Astrocyte of the spinal cord (primary cell): ENCODE measurements at places on chromosomes 7 and 10.

DNA sequence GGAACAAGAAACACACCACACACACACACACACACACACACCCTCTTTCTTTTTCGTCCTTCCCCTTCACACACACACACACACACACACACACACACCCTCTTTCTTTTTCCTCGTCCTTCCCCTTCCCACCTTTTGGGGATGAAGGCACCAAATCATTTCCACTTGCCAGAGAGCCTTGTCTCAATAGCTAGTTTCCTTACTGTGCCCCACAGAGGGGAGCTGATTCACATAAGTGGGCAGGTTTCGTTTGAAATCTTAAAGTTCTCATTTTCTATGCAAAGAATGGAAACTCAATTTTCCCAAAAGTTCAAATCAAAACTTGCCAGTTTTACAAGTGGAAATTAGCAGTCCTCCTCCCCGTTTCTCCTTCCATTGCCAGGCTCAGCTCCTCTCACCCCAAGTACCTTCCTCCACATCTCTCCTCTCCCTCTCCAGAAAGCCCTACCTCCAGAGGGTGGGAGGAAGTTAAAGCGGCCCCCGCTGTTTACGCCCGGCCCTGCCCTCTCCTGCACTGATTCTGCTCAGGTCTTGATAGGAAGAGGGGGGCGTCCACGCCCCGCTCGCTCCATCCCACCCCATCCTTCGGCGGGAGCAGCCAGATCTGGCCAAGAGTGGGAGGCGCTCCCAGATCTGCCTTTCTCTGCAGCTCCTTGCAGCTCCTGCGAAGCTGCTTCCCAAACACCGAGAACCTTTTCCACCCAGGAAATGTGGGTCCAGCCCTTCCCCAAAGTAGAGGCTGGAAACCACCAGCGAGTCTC lies 1.3 kb downstream of the CTTNBP2 start:
- DNase-seq: peak; percentile 36

DNA sequence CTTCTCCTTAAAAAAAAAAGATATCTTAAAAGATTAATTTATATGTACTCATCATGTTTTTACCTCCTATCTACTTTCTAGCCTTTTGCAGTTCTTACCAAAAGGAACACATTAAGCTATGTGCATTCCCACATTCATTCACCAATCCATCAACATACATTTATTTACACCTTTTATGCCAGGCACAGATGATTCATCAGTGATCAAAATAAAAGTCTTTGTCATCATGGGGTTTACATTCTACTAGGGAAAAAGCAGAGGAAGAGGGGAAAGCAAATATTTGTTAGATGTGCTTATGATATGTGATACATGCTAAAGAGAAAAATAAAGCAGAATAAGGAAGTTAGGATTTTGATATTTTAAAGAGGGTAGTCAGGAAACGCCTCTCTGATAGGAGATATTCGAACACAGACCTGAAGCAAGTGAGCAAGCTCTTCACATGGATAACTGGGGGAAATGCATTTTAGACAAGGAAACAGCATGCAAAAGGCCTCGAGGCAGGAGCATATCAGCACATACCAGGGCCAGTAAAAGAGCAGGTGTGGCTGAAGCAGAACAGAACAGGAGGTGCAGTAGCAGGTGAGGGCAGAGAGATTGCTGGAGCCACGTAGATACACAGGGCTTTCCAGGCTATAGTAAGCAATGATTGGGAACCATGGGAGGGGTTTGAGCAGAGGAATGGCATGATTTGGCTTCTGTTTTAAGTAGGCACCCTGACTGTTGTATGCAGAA lies 67.4 kb downstream of the REEP3 start:
- no peak for DNase-seq

DNA sequence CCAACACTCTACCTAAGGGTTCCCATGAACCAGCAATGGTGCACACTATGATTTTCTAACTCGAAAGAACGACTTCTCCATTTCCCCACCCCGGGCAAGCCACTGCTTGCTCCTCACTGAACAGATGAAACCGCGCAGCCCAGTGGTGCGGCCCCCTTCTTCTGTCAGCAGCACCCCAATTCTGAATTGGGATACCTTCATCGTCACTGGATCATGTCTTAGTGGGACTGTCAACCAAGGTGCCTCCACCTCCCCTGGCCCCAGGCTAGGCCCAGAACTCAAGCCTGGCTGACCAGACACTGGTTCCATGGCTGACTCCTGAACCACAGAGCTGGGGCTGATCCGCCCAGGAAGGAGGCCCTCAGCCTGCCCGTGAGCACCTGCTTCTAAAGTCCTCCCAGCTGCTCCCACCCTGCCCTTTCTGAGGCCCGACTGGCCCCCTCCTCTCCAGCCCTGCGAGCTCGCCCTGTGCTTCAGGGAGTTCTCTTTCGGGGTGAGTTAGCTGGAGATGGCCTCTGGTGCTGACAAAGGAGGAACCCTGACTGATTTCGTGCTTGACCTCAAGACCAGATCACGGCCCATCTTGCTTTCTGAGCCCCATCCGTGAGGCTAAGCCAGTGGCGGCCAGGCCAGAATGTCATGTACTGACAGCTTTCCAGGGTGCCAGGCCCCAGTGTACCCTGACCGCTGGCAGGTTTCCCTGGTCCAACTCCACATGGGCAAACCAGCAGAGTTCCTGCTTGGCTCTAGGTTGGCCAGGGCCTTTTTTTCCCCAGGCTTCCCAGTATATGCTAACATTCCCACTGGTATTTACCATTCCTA lies 44.5 kb downstream of the FAM53B start:
- no peak for DNase-seq

GRCh38 chr7:48244864-48245271 lies 73.6 kb downstream of the ABCA13 start:
- DNase-seq: peak; percentile 93

- peak; percentile 65 for DNase-seq
These were observed 181.8 kb downstream of the GLI3 start for GRCh38 chr7:42055171-42055570.

- peak; percentile 1 for DNase-seq
These were observed 75.5 kb upstream of the PPP2R2D start for GRCh38 chr10:131825150-131825848.

DNA sequence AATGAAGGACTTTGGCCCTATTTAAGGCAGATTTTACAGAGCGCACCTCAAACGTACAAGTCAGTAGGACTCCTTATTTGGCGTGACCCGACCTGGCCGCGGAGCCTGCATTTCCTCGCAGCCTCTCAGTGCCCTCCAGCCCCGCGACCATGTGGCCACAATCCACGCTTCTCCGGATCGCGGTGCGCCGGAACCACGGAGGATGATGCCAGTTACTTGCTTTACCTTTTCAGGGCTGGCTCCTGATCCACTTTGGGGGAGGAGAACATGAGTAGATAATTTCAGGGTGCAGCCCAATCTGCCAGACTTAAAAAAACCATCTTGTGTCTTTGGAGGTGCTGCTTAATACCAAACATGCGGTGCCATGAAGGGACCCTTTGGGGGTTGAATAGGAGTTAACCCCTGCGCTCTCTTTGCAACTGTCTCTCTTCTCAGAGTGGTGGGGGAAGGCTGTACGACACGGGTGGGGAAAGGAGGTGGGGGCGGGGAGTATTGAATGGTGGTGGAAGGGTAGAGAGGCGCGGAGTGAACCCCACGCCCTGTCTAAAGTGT lies 1.5 kb downstream of the FRAT1 start:
- DNase-seq: no peak

DNA sequence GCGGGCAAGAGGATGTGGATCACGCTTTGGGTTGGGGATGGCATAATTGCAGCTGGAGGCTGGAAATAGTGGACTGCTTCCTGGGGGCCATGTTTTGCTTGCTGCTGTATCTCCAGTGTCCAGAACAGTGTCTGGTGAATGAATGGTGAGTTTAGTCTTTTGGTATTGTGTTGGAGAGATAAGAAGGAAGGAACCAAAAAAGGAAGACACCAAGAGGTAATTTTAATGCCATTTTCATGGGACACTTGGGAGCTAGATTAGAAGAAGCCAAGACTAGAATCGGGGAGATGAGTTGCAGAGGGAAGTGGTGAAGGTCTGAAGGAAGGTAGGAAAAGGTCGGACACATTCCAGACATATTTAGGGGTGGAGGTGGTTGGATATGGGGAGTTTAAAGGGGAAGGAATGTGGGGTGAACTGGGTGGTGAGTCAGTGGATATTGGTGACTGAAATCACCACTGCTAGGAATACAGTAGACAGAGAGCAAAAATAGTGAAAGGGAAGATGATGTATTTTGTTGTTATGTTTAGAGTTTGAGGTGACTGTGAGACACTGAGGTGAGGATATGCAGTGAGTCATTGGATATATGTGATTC lies 76.7 kb downstream of the CCNY start:
- peak; percentile 62 for DNase-seq

DNA sequence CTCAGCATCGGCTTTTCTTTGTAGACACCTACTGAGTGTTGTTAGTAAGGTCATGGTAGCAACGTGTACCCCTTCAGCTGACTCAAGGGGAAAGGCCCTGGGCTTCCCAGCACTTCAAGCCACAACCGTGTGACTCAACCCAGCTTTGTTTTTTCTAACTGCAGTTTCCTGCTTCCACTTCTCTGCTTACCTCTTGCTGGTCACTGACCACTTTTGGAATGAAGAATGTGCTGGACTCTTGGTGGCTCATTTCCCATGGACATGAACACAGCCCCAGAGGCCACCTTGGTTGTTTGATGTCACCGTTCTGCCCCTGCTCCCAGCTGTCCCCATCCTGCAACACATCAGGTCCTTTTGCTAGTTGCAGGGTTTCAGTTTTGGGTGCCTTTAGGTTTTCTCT lies 69.5 kb upstream of the ZNF438 start:
- peak; percentile 95 for DNase-seq

DNA sequence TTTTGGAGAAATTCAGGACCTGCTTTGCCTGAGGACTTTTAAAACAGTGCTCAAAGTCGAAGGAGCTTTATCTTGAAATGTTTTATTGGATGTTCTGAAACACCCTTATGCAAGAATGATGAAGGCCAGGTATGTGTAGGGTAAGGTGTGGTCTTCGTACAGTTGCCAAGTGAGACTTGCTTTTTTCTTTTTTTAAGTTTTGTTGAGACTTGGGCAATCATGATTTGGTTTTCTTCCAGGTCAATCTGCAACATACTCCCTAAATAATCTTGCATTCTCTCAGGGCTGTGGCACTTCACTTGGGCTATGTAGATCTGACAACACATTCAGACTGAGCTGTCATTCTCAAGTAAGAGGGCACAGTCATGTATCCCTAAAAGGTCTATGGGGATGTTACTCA lies 75.0 kb downstream of the GATA3 start:
- DNase-seq: no peak

- DNase-seq: no peak
These were observed 7.1 kb upstream of the CXCL12 start for GRCh38 chr10:44391981-44392380.

DNA sequence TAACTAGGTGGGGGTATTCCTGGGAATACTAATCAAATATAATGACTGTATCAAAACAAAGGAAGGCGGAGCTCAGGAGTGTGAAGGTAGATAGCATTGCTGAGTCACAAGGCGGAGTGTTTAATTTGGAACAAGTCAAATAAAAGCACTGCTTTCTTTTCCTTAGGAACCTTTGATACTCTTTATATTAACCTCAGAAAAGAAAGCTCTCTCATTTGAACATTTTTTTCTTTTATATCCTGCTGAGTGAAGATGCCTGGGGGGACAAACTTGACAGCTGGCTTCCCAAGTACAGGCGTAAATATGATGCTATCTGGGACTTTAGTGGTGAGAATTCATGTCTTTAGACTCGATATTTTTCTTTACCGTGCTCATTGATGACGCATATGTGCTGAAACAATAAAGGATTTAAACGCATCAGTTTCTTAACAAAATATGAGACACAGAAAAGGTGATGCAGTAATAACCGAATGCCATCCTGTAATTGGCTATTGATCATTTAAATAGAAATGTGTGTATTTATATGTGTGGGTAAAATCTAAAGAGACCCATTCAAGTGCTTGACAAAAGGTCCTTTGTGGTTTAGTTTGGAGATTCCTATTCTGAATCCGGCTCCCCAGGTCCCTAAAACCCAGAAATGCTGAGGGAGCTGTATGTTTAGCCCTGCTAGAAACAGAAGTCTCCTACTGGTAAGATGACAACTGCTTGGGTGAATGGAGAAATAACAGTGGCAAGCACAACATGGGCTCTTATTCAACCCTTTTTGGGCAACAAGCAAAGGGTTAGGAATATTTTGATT lies 102.7 kb downstream of the PRTFDC1 start:
- DNase-seq: peak; percentile 77

- DNase-seq: peak; percentile 39
These were observed 267.8 kb upstream of the MYO3A start for GRCh38 chr10:25666276-25666675.

GRCh38 chr10:26739071-26739631 lies 41.6 kb downstream of the PDSS1 start:
- DNase-seq: no peak

- DNase-seq: no peak
These were observed 27.9 kb downstream of the FAM20C start for GRCh38 chr7:220151-220841.

DNA sequence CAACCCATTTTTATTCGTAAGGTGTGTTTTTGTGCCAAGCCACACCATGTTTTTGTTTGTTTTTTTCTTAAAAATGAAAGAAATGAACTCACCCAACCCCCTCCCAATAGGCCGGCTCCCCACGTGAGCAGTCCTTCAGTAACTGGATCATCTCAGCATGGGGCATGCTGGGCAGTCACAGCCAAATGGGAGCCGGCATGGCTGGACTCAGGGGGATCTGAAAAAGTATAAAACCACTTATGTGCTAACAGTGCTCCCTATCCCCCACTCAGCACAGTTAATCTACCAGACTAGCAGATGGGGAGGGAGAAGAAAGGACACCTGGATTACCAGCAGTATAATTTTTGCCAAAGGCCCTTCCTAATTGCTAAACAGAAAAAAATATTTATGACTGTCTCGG lies 39.3 kb downstream of the BAZ1B start:
- peak; percentile 52 for DNase-seq

DNA sequence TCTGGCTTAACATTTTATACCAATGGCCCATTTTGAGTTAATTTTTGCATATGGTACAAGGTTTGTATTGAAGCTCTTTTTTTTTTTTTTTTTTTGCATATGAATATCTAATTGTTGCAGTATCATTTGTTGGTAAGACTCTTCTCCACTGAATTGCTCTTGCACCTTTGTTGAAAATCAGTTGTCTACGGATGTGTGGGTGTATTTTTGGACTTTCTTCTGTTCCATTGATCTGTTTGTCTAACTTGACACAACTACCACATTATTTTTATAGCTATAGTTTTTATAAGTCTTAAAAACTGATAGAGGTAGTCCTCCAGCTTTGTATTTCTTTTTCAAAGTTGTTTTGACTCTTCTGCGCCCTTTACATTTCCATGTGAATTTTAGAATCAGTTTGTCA lies 53.9 kb downstream of the AHCYL2 start:
- DNase-seq: no peak

GRCh38 chr7:119572132-119572531 lies 700.8 kb upstream of the KCND2 start:
- DNase-seq: no peak

DNA sequence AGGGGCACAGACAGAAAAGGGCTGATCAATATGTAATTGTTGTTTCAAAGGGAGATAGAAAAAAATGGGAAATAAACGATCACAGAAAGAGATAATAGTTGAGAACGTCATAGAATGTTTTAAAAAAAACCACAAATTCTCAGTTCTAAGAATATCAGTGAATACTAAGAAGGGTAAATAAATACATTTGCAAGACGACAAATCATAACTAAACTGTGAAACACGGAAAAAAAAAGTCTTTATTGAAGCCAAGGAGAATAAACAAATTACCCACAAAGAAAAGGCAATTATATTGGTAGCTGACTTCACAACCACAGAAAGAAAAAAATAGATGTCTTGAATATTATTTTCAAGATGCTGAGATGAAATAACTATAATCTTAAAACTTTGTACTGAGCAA lies 305.2 kb upstream of the STEAP1 start:
- no peak for DNase-seq

- DNase-seq: no peak
These were observed 47.3 kb downstream of the FRMPD2 start for GRCh38 chr10:48227213-48227612.

- DNase-seq: no peak
These were observed 936.6 kb downstream of the NRG3 start for GRCh38 chr10:82811621-82812020.
